ENCODE measurements at places on chromosomes 1 and 21.

GRCh38 chr1:99131546-99131945 is 126.9 kb upstream of the PLPPR5 start:
- DNase-seq = no peak

GRCh38 chr21:18104802-18105201 is 139.8 kb upstream of the CHODL start:
- no peak for DNase-seq

GRCh38 chr1:62417351-62417999 is 19.4 kb upstream of the USP1 start:
- no peak for DNase-seq

- DNase-seq = no peak
Measured at GRCh38 chr21:42348762-42349161, 2.0 kb downstream of the TFF2 start.

All from activated T-cell treated with anti-CD3 and anti-CD28 coated beads, Interleukin-2, amount 50 U/mL, for 48 hours (primary cell).